HT1080 (cell line): ENCODE measurements at places on chromosomes 7 and 10. TPM values are rescaled to one million over a fixed set of nuclear protein-coding genes. Genes with fewer than 3 reads are reported as not detected.

Gene TEX36
- total RNA-seq, result 0.27 TPM in 1 of 2 replicates, not detected in the other

Gene PDGFA
- 21.6 and 23.1 TPM in 2 replicates for total RNA-seq

Gene AGR2
- not detected in 2 replicates for total RNA-seq

Gene KCNH2
- 0.34 and 0.47 TPM in 2 replicates for total RNA-seq

Gene TMEM72
- not detected in 2 replicates for total RNA-seq

Gene OR6B1
- total RNA-seq, result not detected in 2 replicates

Gene VIPR2
- not detected in 2 replicates for total RNA-seq

Gene PRR15
- total RNA-seq, result not detected in 2 replicates

Gene PNLIPRP3
- 0.05 and 0.13 TPM in 2 replicates for total RNA-seq

Gene PBLD
- 2.0 and 2.3 TPM in 2 replicates for total RNA-seq

Gene MACROH2A2
- total RNA-seq, result 0.30 and 0.32 TPM in 2 replicates

Gene TMEM229A
- total RNA-seq, result not detected in 2 replicates

Gene EVX1
- total RNA-seq, result not detected in 2 replicates

Gene CRPPA
- total RNA-seq, result 0.74 and 1.4 TPM in 2 replicates

Gene NUDCD3
- total RNA-seq, result 72.3 and 73.7 TPM in 2 replicates

Gene HTR7
- total RNA-seq, result 16.8 and 19.4 TPM in 2 replicates

Gene ADGRA1
- total RNA-seq, result not detected in 2 replicates

Gene CPA5
- not detected in 2 replicates for total RNA-seq

Gene SPDYE5
- total RNA-seq, result not detected in 2 replicates

Gene FOXK1
- 14.3 and 17.9 TPM in 2 replicates for total RNA-seq

Gene PNLIPRP2
- total RNA-seq, result not detected in 2 replicates
